Activated B cell treated with CpG ODN at 0.5 μM for 24 hours (primary cell): ENCODE measurements at places on chromosomes 1 and 21.

- no peaks in the 10 kb centered on the region for H3K27me3 ChIP-seq
- H3K36me3 ChIP-seq, result no peaks in the 10 kb centered on the region
- no peak for DNase-seq
- H3K27ac ChIP-seq, result no peak overlapping the region
- no peak overlapping the region for H3K4me3 ChIP-seq
Observed at GRCh38 chr1:43464681-43465504, 11.2 kb upstream of the HYI start.

- no peak for DNase-seq
- no peak overlapping the region for H3K4me3 ChIP-seq
- no peak overlapping the region for H3K27ac ChIP-seq
- peaks cover 5% of the 10 kb centered on the region for H3K4me1 ChIP-seq
Observed at GRCh38 chr1:3222042-3222692, 153.2 kb downstream of the PRDM16 start.

- no peak for DNase-seq
- H3K27ac ChIP-seq, result no peak overlapping the region
- H3K27me3 ChIP-seq, result peaks cover 2% of the 10 kb centered on the region
- H3K4me3 ChIP-seq, result no peak overlapping the region
Observed at GRCh38 chr1:166322470-166322869, 155.7 kb upstream of the FAM78B start.

- no peaks in the 10 kb centered on the region for H3K27me3 ChIP-seq
- peaks cover 38% of the 10 kb centered on the region for H3K4me1 ChIP-seq
- DNase-seq, result peak; percentile 67
- no peaks in the 10 kb centered on the region for H3K36me3 ChIP-seq
- H3K27ac ChIP-seq, result peak overlapping the region; percentile 86
Observed at GRCh38 chr1:1305300-1306069, 2.2 kb downstream of the ACAP3 start.
